ENCODE measurements at places on chromosomes 6 and 20.

DNA sequence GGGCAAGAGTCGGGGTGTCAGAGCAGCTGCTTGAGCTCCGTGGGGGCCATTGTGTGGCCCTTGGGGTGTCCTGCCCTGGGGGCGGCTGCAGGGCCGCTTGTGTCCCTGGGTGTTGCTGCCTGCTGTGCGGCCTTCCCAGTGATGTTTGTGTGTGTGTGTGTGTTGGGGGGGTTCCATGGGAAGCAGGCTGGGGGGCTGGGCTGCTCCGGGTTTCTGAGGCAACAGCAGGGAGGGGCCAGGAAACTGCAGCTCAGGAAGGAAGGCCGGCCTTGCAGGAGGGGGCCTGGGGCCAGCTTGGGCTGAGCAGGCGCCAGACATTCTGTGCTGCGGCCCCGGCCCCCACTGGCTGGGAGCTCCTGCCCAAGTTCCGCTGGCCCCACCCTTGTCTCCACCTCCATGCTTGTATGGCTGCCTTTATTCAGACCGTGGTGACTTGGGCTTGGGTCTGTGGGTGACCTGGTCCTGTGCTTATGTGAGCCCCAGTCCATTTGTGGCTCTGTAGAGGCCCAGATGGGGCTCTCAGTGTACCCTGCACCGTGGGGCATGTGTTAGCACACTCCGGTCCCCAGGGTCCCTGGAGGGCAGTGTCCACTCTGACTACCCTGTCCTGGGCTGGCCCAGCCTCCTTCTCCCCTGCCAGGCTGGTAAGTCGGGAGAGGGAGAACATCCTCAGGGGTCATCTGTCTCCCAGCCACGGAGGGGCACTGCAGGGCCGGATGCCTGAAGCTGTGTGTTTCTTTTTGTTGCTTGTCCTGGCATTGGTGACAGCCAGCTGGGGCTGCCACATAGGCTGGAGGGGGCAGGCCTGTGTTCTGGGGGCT is 4.6 kb upstream of the SOX18 start:
- no peak for DNase-seq

- no peak for DNase-seq
Measured at GRCh38 chr6:153727885-153728284, 311.2 kb upstream of the OPRM1 start.

- no peak for DNase-seq
Measured at GRCh38 chr6:141413196-141413595, 719.5 kb upstream of the GJE1 start.

GRCh38 chr6:123458218-123458617 is 178.5 kb downstream of the TRDN start:
- DNase-seq: no peak

All from NB4 (cell line).